ENCODE measurements at places on chromosomes 7 and 10.

DNA sequence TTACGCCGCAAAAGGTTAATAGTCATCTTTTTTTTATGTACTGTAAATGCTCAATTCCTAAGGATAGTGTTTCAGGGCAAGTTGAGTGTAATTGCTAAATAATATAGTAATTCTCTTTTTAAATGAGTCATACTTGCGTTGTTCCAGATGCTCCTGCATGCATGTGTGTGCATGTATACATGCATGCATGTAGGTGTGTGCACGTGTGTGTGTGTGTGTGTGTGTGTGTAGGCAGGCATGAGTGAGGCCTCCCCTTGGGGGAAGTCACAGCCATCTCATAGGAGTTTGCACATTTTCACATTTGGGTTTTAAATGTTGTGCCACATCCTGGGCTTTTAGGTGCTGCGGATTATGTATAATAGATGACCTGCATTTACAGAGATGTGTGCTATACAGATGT, 1095.8 kb downstream of the KCNMA1 start:
- DNase-seq, result no peak

DNA sequence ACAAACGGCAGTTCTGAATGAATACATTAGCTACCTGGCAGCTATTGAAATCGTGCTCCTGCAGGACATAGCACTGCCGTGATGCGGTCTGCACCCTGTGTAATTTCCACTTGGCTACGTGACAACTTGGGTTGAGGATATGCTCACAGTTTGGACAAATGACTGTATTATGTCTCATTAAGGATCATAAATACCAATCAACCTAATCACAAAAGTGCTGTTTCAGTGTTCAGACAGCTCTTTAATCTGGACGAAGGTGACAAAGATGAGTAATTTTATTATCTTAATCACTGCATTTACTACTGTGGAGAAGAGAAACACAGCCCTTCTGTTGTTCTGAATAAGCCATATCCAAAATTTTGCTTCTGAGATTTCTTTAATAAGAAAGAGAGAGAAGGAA, 210.8 kb upstream of the PFKP start:
- DNase-seq, result no peak

DNA sequence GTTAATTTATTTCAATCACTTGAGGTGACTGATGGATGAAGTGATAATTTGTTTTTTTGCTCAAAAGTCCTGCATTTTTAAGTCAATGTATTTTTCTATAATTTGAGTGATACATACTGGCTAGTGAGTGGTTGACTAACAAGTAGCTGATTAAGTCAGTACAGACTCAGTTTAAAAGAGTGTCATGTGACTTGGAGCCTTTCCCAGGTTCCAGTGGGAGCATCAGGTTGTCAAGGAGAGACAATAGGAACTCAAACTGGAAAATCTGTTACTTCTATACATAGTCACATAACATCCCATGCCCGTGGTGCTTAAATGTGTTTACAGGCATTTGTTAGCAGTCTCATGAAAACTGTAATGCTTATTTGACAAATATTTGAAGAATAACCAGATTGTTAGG, 154.7 kb downstream of the ANK3 start:
- DNase-seq, result no peak

DNA sequence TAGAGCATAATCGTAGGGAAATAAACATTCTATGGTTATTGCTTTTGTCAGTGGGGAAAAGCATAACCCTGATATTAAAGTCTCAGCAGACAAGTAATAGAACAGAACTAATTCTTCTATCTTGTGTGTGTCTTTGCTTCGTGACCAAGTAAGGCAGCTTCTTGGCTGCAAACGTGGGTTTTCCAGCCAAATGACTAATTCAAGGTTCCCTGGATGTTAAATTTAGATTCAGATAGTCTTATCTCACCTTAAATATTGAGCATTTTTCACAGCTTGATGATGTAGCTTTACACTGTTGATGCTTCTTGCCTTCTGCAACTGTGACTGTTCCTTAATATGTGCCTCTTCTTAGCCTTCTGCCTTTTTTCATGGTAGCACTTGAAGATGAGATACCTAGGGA, 113.0 kb downstream of the EXOC4 start:
- DNase-seq, result no peak

GRCh38 chr10:101447477-101447876, 93.5 kb downstream of the BTRC start:
- no peak for DNase-seq

DNA sequence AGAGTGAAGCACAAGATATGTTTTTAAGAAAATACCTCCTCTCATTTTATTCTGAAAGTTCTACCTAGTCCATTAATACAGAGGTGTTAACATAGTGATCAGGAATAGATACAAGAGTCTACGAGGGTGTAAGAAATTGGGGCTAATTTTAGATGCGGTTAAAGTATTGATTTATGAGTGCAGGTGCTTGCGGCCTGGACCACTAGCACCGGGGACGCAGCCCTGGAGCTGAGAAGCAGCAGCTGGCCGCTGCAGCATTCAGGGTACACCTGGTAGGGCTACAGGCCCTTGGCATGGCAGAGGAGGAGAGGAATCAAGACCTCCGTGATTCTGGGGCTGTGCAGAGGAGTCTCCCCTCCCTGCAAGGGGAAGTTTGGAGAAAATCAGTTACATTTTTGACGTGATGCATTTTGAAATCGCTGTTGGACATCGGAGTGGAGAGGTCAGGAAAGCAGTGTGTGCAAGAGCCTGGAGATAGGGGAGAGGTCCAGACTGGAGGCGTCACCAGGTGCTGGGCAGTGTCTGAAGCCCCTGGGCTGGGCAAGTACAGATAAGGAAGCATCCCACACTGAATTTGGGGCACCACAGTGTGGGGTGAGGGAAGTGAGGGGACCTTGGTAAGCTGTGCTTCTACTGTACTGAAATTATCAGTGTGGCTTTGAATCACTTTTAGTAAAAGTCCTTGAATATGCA, 112.3 kb downstream of the VWC2 start:
- no peak for DNase-seq

DNA sequence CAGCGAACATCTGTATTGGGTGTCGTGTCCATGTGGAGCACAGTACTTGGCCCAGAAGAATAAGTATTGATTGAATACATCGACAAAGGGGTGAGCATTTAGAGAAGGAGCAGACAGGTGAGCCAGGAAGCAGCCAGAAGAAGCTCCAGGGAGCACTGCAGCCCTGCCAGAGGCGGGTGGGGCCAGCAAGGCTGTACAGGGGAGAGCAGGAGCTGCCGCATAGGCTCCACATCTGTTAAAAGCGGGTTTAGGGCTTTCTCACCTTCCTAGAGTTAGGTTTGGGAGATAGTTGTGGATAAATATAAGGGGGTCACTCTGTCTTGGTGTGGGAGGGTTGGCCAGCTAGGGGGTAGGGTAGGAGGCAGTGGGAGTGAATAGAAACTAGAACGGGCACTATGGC, 1.3 kb upstream of the CPA1 start:
- no peak for DNase-seq

- DNase-seq, result peak; percentile 36
Observed at GRCh38 chr7:127347567-127348246, 44.8 kb downstream of the ZNF800 start.

- no peak for DNase-seq
Observed at GRCh38 chr7:84368122-84368521, 173.5 kb upstream of the SEMA3A start.

DNA sequence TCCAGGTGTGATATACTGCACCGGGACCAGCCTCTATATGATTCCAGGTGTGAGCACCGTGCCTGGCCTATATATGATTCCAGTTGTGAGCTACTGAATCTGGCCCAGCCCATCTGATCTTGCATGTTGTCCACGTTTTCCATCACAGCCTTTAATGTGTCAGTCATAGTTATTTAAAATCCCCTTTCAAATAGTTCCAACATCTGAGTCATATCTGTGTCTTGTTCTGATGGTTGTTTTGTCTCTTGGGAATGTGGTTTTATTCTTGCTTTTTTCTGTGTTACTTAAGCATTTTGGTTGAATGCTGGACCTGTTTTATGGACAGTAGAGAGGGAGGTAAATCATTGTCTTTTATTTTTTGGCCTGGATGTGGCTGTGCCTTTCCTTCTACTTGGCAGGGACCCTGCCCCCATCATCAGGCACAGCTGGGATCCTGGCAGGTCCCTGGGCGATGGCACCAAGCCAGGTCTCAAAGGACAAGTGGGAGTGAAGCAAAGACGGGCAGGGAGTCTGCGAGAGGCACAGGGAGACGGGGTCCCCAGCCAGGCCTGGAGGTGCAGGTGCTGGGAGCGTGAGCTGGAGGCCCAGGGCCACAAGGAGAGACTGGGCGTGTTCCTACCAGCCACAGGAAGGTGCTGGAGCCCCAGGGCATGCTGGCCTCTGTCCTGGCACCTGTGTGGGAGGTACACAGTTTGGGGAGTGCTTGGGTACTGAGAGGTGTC, 94.7 kb downstream of the DYNC2I1 start:
- DNase-seq, result no peak

DNA sequence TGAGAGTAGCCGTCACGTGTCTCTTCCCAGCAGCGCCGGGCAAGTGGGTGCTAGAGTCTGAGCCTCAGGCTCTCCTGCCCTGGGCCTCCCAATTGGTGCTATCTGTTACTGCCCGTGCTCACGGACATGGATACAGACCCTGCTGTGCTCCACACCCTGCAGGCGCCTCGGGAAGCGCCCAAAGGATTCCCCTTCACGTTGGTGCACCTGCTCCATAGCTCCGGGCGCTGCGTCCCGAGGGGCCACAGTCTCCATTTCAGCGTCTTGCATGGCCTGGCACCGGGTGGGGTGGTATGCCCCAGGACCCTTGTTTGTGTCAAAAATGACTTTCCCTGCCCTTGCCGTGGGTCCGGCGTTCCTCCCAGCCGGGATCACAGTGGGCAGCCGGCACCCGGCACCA, 13.8 kb upstream of the ZNF212 start:
- DNase-seq, result no peak

GRCh38 chr7:98175260-98175940, 35.8 kb upstream of the BHLHA15 start:
- DNase-seq, result no peak

GRCh38 chr7:79308192-79308591, 145.3 kb downstream of the MAGI2 start:
- DNase-seq, result no peak

DNA sequence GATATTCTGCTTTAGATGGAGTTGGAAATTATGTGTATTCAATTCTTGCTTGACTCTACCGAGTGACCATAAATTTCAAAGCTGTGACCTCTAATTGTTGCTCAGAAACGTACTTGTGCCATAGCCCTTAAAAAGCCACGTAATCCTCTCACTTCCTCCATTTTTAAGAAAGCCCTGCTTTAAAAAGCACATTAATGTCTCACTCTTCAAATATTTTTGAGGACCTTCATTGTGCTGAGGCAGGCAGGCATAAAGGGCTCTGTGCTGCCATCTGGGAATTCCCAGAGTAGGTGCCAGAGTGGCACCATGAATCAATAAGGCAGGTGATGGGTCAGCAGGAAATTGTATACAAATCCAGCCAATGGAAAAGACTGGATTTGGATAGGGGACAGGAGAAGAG, 97.7 kb upstream of the FAM204A start:
- DNase-seq, result no peak

GRCh38 chr10:128686630-128687278, 560.5 kb upstream of the MKI67 start:
- no peak for DNase-seq

DNA sequence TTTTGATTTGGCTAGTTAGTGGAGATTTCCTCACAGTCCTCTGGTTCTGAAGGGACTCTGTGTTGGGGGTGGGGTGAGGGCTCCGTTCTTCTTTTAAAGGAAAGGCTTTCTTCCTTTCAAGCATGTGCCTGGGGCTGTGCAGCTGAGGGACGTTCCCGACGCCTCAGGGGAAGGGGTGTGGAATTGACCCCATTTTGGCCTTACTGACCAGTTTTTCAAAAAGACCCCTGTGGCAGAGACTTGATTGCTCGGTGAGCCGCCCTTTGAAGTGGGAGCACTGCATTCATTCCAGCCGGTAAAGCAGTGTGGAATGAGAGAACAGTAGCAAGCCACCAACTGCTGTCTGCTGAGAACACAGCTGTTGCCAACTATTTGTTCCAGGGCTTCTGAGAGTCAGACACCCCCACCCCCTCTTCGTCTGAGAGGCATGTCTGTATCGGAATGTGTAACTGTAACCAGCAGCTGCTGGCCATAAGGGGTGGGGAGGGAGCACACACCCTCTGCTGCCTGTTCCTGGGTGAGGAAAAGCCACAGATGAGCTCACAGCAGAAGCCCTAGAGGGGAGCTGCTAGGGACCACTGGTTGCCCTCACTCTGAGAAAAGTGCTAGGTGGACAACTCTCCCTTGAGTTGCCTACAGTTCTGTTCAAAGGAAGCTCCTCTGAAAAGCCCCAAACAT, 33.2 kb downstream of the WBP1L start:
- no peak for DNase-seq

DNA sequence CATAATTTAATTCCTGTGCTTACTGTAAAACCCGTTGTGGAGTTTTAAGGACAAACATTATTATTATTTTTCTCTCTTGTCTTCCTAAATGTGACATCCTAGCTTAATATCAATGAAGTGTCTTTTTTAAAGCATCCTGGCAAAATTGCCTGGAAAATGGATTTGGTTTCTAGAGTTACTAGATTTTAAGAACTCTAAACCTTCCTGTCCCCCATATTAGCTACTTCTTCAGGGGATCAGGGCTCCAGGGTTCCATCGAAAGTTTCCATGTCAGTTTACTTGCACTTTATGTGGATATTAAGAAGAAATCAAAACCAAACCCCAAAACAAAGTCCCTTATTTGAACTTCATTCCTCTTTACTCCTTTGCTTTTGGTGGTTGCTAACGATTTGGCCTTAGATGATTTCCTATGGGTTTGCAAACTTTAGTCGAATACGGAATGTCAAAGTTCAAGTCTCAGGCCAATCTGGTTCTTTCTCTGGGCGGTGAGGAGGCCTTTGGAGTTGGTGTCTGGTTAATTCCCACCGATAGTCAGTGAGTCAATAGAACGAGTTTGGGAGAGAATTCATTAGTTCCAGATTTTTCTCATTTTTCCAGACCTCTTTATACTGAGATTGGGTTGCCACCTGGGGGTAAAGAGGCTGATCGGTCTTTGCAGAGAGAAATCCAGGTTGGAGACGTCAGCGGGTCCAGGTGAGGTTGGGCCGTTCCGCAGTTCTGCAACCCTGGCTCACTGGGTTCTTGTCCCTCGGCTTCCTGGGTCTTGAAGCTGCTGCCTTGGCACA, 1.1 kb downstream of the CUX1 start:
- DNase-seq, result no peak

- peak; percentile 47 for DNase-seq
Observed at GRCh38 chr10:22988581-22989360, 60.9 kb downstream of the ARMC3 start.

GRCh38 chr7:152711444-152711944, 35.6 kb upstream of the XRCC2 start:
- DNase-seq, result no peak

- DNase-seq, result no peak
Observed at GRCh38 chr7:120207037-120207436, 65.9 kb upstream of the KCND2 start.

GRCh38 chr7:35975851-35976454, 175.1 kb downstream of the SEPTIN7 start:
- DNase-seq, result no peak

GRCh38 chr7:151109094-151110048, 23.1 kb downstream of the AGAP3 start:
- DNase-seq, result no peak
